ENCODE measurements at places on chromosomes 5 and 9.

GRCh38 chr5:78547731-78548615 lies 100.6 kb downstream of the LHFPL2 start:
- no peak for DNase-seq

DNA sequence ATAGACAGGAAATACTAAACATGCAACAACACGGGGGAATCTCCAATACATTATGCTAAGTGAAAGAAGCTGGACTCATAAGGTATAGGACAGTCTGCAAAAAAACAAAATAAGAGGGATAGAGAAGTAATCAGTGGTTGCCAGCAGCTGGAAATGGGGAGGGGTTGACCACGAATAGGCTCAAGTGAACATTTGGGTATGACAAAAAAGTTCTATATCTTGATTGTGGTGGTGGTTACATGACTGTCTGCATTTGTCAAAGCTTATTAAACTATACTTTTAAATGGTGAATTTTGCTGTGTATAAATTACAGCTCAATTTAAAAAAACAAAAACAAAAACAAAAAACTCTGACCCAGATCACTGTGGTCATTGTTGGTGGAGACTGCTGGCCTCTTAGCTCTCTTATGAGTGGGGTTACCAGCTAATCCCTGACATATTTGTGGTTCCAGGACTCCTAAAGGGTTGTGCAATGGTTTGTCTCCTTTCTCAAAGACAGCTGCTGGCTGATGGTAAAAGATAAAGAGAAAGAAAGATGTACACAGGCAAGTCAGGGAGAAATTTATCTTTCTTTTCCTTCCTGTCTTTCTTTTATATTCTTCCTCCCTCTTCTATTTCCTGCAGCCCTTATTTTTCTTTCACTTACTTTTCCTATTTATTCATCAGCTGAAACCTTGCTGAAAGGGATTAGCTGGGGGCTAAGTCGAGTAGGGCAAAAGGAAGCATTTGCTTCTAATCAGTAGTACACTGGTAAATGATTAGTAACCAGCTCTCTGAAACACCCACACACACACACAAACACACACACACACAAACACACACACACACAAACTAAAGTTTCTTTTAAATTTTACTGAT lies 42.6 kb upstream of the APC start:
- DNase-seq = no peak

DNA sequence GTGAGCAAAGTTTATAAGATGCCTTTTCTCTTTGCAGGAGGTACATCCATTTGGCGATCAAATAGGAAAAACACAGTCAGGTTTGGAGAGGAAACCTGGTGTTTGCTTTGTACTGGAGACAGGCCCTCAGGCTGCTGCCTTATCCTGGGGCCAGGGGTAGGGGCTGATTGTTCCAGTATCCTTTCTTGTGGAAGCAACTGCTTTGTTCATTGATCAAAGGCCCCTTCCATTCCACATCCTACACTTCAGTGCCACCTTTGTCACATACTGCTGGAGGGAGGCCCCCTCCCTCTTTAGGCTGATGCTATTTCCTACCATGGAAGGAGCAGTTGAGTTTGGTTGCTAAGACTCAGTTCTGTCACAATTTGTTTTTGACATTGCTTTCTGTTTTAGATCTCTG lies 778.1 kb downstream of the TLR4 start:
- DNase-seq = no peak

DNA sequence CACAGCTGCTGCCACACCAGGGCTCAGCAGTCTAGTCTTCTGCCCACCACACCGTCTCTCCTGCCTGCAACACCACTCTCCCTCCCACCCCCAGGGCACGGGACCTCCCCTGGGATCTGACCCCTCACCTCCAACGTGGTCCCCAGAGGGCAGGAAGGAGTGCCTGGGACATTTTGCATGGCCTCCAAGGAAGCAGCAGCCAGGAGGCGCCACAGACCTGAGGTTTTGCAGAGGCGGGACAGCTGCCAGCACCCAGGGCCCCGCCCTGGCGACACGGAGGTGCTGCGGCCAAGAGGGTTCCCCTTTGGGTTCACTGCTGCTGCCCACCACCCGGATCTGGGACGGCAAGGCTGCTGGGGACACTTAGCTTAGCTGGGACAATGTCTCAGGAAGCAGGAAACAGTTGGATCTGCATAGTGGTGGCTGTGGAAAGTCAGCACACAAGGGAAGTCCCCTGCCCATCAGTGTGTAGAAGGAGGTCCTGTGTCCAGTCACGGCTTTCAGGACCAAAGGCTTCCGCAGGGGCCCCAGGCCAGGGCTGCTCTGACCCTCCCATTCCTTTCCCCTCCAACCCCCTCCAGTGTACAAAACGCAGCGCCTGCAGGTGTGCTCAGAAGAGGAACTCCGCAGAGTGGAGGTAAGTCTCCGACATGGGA lies 13.8 kb downstream of the PROP1 start:
- DNase-seq = no peak

DNA sequence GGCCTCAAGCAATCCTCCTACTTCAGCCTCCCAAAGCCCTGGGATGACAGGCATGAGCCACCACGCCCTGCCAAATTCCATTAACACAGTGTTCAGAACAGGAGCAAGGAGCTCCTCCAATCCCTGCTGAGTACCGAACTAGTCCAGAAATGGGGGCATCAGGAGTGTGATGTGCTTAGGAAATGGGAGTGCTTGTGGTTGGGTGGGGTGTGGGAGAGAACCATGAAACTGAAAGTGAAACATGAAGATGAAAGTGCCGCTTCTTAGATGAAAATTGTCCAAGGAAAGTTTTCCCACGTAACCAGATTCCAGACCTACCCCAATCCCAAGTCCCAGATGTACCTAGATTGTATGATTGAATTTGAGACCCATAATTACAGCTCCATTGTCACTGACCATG lies 16.7 kb upstream of the ZNF131 start:
- DNase-seq = no peak

DNA sequence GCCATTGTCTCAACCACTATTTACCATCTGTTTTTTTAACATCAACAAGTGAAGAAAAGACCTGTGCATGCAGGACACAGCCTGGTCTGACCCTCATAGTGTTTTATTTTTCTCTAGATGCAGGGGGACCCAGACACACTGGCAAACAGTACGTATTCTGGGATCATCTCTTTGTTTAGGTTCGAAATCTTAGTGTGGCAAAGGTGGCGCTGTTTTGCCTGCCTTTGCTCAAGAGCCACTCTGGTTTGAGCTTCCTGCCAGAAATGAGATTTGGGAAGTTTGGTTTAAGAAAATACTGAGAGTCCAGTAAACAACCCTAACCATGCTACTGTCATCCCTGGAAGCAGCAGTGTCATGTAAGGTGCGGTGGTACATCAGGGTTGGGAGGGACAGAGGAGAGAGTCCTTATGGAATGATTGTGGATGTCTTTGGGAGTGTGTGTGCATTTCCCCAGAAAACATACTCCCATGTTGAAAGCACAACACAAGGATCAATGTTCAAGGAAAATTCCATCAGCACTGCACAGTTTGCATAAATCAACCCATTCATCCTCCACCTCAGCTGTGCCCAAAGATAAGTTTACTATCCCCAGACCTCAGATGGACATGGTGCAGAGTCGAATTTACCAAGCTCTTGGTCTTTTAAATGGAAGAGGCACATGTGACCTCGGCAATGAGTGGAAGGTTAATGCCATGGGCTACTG lies 34.0 kb upstream of the FLT4 start:
- DNase-seq = no peak

GRCh38 chr5:6812800-6813731 lies 99.8 kb downstream of the TENT4A start:
- no peak for DNase-seq

- no peak for DNase-seq
Observed at GRCh38 chr9:95095641-95096355, 221.7 kb downstream of the FANCC start.
